ENCODE measurements at places on chromosomes 7 and 10. TPM values are rescaled to one million over a fixed set of nuclear protein-coding genes. Genes with fewer than 3 reads are reported as not detected.

DNA sequence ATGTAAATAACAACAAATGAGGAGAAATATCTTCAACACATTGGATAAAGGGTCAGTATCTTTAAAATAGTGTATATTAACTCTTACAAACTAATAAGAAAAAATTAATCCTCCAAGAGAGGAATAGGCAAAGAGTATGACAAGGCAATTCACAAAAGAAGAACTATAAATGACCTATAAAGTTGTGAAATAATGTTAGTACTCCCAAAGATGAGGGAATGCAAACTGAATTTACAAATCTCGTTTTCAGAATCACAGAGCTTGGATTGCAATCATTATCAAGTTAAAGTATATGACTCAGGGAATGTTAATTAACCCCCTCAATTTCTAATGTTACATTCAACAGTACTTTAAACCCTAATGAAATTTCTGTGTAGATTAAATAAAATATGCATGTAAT lies 87.3 kb upstream of the TARP start:
- DNase-seq: no peak
- no peak overlapping the region for H3K4me3 ChIP-seq

The SYT15 gene
- total RNA-seq: not detected

- H3K27me3 ChIP-seq: no peaks in the 10 kb centered on the region
- H3K4me3 ChIP-seq: no peak overlapping the region
- peaks cover 10% of the 10 kb centered on the region for H3K4me1 ChIP-seq
- H3K27ac ChIP-seq: no peak overlapping the region
- no peak for DNase-seq
Observed at GRCh38 chr7:156050636-156051569, 238.6 kb upstream of the SHH start.

The MPLKIP gene
- total RNA-seq: 32.2 TPM
